Right lung (tissue), 10 donors: ENCODE measurements at places on chromosomes 12 and 14. TPM values are rescaled to one million over a fixed set of nuclear protein-coding genes. Genes with fewer than 3 reads are reported as not detected.

Gene OASL
- 0.15 TPM for polyA plus RNA-seq

Gene KRT2
- not detected for polyA plus RNA-seq

Gene NRXN3
- polyA plus RNA-seq: 1.4 TPM

Gene EIF2B1
- polyA plus RNA-seq: 63.2 TPM

Gene MYO1H
- 1.1 TPM for polyA plus RNA-seq

GRCh38 chr14:101986953-101987352 is 22.6 kb downstream of the DYNC1H1 start:
- DNase-seq: no peak

DNA sequence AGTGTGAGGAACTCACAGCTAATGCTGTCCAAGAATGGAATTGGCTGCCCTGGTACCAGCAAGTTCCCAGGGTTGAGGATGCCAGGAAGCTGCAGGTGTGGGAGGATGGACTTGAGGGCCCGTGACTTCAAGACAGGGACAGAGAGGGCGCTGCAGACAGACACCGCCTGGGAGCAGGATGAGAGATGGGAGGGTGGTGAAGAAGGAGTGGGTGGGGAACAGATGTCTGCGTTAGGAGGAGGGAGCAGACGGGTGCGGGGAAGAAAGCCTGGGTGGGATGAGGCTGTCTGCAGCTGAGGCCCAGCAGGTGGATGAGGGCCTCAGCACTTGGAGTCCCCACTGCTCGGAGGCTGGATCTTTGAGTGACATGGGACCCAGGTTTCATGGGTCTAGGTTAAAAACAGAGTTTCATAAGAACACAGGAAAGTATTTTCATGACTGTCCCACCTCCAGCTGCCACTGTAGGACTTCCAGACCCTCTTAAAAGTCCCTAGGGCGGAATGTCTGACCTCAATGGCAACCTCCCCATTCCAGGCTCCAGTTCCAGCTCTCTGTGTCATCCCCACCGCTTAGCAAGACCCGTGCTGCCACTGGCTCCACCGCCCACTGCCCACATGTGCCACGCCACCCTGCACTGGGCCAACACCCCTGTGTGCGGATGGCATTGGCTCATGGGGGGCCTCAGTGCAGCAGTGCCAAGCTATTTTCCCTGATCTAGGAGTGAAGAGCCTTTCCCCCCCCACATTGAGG is 70.3 kb upstream of the SCN8A start:
- no peak for DNase-seq

- DNase-seq: no peak
Observed at GRCh38 chr12:115811929-115812328, 465.6 kb downstream of the MED13L start.

- peak; percentile 73 for DNase-seq
Observed at GRCh38 chr12:81077686-81078441, at the start of gene ACSS3. TSS of gene ACSS3 (plus strand) at chr12:81078079. CDS start at chr12:81078121, 42 bp downstream.

GRCh38 chr12:6823182-6824084 is 1.8 kb downstream of the GPR162 start:
- DNase-seq: no peak

- no peak for DNase-seq
Observed at GRCh38 chr14:93369713-93370266, 22.8 kb downstream of the COX8C start.

GRCh38 chr14:101928415-101928841 is 35.9 kb upstream of the DYNC1H1 start:
- no peak for DNase-seq

- peak; percentile 15 for DNase-seq
Observed at GRCh38 chr14:82075566-82075965, 541.9 kb upstream of the SEL1L start.

GRCh38 chr12:119838826-119839600 is 38.1 kb downstream of the CIT start:
- no peak for DNase-seq
